ENCODE measurements at places on chromosomes 5 and 9.

DNA sequence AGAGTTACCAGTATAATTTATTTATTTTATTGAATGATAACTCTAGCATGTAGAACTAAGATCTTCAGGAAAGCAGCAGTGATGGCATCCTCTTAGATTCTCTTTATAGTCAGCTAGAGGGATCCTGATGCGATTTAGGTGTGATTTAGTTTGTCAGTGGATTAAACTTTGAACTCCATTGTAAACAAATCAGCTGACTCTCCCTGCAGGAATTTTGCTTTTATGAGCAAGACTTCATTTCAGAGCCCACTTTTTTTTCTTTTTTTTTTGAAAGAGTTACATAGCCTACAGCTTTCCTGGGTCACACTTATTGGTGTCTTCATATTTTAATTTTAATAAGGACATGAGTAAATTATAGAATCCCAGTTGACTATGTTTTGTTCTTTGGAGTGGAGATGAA lies 93.8 kb upstream of the SEMA6A start:
- no peak for DNase-seq

DNA sequence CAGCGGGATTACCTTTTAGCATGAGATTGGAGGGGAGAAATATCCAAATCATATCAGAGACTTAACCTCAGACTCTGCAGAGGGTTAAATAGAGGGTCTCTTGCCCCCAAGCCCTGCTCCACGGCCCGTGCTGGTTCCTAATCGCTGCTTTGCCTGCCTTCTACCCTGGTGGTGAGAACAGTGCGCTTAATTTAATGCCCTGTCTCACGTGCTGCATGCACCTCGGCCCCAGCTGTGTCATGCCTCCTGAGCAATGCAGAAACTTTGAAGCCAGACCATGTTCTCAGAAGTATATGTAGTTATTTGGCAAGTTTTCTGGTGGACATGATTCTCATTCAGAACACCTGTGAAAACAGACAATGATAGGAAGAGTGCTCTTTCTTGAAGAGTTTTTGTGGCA lies 1.4 kb downstream of the OTULIN start:
- peak; percentile 48 for DNase-seq

DNA sequence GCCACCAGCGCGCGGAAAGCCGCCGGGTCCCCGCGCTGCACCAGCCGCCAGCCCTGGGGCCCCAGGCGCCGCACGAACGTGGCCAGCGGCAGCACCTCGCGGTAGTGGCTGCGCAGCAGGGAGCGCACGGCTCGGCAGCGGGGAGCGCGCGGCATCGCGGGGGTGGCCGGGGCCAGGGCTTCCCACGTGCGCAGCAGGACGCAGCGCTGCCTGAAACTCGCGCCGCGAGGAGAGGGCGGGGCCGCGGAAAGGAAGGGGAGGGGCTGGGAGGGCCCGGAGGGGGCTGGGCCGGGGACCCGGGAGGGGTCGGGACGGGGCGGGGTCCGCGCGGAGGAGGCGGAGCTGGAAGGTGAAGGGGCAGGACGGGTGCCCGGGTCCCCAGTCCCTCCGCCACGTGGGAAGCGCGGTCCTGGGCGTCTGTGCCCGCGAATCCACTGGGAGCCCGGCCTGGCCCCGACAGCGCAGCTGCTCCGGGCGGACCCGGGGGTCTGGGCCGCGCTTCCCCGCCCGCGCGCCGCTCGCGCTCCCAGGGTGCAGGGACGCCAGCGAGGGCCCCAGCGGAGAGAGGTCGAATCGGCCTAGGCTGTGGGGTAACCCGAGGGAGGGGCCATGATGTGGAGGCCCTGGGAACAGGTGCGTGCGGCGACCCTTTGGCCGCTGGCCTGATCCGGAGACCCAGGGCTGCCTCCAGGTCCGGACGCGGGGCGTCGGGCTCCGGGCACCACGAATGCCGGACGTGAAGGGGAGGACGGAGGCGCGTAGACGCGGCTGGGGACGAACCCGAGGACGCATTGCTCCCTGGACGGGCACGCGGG lies at the start of gene TERT:
Gene TERT (minus strand): TSS at position 234 of the 815 bp plus-strand sequence. CDS start 79 bp downstream, at position 155.
- no peak for DNase-seq

- no peak for DNase-seq
Measured at GRCh38 chr9:137286975-137287383, 9.5 kb downstream of the TOR4A start.

DNA sequence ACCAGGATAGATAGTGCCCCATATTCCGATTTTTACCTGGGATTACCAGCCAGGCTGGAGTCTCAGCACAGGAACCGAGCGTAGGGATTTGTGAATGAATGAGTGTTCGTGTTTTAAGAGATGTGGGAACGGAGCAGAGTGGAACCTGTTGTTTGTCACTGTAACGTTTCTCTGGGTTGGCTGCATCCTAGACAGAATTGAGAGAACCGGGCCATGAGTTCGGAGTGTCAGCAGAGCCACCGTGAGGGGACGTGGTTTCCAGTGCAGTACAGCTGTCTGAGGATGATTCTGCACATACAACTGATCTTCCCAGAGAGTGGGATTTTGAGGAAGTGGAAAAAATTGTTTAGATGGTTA lies 1.2 kb downstream of the PDE8B start:
- no peak for DNase-seq

DNA sequence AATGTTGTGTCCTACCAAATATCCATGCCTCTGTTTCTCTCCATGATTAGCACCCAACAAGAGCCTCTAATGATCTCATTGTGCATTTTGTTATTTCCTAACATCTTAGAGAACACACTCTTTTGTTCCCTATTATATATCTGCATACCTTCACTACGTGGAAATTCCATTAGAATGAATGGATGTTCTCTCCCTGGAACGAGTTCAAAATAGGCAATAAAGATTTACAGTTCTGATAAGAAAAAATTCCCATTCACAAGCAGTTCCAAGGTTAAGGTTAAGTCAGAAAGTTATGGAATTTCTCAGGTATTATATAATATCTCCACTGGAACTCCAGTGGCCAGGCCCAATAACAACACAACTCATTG lies 83.7 kb downstream of the TRPM6 start:
- no peak for DNase-seq

DNA sequence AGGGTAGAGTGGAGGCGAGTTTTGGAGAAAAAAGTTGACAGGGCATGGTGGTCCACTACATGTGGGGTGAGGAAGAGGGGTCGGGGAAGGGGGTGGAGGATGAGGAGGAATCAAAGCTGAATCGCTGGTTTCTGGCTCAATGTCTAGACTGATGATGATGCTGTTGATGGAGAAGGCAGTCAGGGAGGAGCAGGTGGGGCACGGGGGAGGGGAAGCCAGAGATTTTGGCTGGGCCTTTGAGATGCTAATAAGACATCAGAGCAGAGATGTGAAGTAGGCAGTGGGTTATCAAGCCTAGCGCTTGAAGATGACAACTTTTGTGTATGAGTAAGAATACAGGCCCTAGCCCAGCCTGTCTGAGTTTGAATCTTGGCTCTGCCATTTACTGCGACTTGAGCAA lies 32.4 kb upstream of the TTC23L start:
- DNase-seq: no peak

- no peak for DNase-seq
Measured at GRCh38 chr9:1469996-1470395, 419.8 kb downstream of the DMRT2 start.

DNA sequence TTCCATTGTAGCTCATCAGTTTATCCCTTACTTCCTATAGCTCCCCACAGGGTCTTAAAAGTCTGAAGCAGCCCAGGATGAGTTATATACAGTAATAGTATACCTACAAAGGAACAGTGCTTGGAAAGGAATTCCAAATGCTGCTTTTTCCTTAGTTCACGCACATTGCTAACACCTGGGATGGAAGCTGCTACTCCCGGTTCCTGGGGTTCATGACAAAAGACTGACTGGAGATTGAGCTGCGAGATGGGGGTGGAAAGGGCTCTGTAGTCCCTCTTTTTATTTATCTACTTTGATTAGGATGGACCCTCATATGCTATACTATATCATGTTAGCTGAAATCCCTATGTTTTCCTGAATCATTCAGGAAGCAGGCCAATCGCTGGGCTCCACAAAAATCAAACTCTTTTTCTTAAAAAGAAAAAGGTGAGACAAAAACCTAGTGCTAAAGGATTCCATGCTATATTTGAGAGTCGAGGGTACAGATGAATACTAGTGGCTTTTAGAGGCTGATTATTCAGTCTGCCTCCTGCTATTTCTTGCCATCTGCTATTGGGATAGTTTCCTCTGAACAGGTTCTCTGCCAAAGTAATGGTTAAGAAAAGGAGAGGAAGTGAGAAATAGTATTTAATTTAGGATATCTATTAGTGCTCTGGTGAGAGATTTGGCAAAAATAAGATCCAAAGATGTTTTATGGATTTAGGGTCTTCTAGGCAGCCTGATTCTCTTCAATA lies 81.2 kb downstream of the MRPS27 start:
- no peak for DNase-seq

DNA sequence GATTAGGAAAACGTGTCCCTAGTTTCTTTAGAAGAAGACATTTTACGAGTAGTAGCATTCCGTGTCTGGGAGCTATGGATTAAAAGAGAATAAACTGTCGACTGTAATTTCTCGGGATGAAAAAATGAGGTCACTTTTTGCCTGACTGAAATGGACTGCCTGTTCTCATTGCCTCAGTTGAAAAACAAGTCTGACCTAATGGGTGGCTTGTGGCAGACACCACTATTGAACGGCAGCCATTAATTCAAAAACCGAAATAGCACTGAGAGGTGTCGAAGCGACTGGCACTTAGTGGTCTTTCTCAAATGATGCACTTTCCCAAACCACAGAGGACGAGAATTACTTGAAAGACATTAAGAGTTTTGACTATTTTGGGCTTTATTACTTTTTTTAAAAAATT lies 35.4 kb downstream of the OSTF1 start:
- DNase-seq: no peak

DNA sequence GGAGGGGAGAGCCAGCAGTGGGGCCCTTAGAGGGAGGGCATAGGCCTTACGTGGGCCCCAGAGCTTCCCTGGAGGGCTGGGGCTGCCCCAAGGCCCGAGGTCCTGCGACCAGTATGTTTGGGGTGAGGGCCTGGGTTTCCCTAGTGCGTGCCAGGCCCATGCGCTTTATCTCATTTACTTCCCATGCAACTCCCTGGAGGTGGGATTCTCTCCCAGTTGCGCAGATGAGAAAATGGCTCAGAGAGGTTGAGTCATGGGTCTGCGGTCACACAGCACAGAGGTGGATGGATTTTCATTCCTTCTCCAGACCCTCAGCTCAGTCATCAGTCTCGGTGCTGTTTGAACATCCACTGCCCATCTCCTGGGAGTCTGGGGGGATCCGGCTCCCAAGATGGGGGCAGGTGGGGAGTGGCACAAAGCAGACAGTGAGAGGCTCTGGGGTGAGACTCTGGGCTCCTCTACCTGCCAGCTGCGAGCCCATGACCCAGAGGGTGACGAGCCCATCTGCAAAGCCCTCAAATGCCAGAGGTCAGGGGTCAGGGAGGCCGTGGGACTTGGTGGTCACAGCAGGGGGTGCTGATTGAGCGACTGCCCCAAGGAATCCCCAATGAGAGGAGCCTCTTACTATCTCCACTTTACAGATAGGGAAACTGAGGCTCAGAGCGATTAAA lies 171.2 kb downstream of the GAPVD1 start:
- DNase-seq: no peak

GRCh38 chr5:87151547-87151946 lies 116.1 kb upstream of the RASA1 start:
- DNase-seq: no peak

- no peak for DNase-seq
Measured at GRCh38 chr5:115084246-115084793, 85.4 kb downstream of the TRIM36 start.

DNA sequence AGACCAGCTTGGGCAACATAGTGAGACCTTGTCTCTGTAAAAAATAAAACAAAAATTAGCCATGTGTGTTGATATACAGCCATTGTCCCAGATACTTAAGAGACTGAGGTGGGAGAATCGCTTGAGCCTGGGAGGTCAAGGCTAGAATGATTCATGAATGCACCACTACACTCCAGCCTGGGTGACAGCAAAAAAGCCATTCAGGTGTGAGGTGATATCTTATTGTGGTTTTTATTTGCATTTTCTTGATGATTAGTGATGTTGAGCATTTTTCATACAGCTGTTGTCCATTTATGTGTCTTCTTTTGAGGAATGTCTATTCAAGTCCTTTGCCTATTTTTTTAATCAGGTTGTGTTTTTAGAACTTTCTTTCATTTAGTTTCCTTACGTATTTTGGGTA lies 23.2 kb downstream of the MTAP start:
- no peak for DNase-seq

- DNase-seq: no peak
Measured at GRCh38 chr5:81233080-81233634, at the start of gene CKMT2. Gene CKMT2, plus strand, starts transcription at chr5:81233322. Its CDS starts 17,811 bp downstream, at chr5:81251133.

- no peak for DNase-seq
Measured at GRCh38 chr5:56585999-56586691, 229.2 kb upstream of the MAP3K1 start.

- DNase-seq: no peak
Measured at GRCh38 chr9:132740526-132741309, 70.5 kb downstream of the GTF3C4 start.

DNA sequence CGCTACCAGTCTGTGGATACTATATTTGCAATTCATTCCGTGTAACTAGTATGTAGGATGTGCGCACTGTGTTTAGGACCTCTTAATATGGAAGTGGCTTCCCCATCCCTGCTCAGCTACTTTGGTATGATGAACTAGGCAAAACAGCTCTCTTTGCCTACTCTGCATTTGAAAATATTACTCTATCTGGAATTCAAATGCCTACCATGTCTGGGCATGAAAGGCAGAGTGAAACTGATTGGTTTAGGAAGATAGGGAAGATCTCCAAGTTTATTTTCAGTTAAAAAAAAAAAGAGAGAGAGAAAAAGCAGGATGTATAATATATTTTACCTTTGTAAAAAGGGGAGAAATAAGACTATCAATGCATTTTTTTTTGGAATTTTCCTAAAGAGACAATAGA lies 74.1 kb upstream of the ELL2 start:
- no peak for DNase-seq

DNA sequence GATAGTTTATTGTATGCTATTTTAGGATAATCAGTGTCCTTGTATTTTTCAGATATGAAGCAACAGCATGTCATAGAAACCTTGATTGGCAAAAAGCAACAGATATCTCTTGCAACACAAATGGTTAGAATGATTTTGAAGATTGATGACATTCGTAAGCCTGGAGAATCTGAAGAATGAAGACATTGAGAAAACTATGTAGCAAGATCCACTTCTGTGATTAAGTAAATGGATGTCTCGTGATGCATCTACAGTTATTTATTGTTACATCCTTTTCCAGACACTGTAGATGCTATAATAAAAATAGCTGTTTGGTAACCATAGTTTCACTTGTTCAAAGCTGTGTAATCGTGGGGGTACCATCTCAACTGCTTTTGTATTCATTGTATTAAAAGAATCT lies 14.5 kb downstream of the CCT5 start:
- no peak for DNase-seq

DNA sequence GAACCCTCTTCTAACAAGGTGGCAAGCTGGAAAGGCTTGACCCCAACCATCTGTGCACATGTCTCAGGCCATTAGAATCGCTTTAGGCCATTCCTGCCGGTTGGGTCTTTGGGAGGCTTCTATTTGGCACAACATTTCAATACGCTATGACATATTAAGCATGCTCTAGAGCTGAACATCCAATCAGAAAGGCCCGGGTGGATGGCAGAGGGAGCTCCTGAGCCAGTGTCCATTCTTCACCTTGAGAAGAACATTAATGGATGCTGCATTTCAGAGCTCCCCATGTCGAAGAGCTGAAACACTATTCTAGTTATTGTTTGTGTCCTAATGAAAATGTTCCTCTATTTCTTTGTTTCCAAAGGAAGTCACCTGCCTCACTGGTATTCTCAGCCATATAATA lies 12.8 kb downstream of the SPATA9 start:
- DNase-seq: no peak

Data from memory B cell (primary cell).